NCI-H1105 treated with DMSO at 0.1 percent for 48 hours (cell line): ENCODE measurements at places on chromosomes 5 and 9.
A peak's percentile ranks its signal among the peaks of the same experiment; 100 is the strongest.

DNA sequence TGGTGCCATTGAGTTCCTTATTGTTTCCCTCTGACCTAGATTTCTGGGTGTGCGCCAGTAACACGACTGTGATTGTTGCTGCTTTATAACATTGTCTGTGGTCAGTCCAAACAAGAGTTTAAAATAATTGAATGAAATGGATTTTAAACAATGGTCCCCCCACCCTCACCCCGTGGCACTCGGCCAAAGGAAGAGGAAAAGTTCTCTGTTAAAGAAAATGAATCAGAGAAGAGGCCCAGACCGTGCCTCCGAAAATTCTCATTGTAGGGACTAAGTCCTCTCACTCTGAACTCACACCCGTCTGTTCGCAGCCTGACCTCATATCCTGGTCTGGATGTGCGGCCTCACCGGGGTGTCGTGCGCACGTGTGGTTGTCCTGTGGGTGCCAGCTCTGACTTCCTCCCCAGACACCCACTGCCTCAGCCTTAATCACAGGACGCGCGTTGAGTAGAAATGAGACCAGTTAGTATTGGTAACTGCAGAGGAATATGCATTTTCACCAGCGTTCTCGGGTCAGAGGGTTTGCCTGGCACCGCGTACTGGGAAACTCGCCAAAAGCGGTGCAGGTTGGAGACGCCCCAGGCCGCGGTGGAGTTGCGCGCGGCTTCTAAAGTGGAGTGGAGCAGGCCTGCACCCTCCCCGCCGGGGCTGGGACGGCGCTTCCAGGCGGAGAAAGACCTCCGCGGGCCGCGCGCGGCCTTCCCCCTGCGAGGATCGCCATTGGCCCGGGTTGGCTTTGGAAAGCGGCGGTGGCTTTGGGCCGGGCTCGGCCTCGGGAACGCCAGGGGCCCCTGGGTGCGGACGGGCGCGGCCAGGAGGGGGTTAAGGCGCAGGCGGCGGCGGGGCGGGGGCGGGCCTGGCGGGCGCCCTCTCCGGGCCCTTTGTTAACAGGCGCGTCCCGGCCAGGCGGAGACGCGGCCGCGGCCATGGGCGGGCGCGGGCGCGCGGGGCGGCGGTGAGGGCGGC lies at the start of gene ABL1:
Gene ABL1 (plus strand): TSS at position 884 of the 966 bp plus-strand sequence. CDS start 193 bp downstream, outside the sequence.
- peak; percentile 67 for DNase-seq

- no peak for DNase-seq
These were observed 297.6 kb downstream of the CDH10 start for GRCh38 chr5:24347158-24347557.

DNA sequence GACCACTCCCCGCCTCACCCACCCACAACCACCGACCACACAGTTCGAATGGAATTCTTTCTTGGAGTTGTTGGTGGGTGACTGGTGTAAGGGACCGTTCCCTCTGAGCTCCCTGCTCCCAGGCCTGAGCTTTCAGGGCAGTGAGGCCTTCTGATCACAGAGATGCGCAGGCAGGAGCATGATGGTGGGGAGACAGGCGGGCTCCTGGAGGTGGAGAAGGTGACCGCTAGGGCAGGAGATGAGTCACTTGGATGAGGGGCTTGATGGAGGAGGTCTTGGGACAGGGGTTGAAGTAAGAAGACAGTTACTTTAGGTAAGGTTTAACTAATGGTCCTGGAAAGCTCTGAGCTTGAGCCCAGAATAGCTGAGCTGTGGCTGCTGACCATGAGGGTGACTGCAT lies 88.5 kb downstream of the HSPA4 start:
- DNase-seq = no peak

DNA sequence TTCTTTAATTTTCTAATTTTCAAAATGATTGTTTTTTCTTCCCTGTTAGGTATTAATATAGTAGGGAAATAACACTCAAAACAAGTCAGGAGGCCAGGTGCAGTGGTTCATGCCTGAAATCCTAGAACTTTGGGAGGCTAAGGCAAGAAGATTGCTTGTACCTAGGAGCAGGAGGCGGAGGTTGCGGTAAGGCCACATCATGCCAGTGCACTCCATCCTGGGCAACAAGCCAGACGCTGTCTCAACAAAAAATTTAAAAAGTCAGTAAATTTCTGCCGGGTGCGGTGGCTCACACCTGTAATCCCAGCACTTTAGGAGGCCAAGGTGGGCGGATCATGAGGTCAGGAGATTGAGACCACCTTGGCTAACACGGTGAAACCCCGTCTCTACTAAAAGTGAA lies 10.2 kb upstream of the CDK7 start:
- DNase-seq = no peak

DNA sequence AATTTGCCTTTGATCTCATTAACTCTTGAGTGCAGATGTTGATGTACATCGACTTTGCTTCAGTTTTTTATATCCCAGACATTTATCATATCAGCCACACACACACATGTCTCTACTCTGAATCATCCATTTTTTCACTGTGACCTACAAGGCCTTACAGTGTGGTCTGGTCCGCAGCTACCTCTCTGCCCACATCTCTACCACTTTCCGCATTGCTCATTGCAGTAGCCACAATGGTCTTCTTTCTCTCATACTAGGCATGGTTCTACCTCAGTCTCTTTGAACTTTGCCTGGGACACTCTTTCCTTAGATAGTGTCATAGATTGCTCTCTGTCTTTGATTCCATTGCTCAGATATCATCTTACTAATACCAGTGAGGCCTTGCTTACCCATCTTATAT lies 87.9 kb upstream of the FSD1L start:
- no peak for DNase-seq

- DNase-seq = no peak
These were observed 104.4 kb downstream of the ACTL7B start for GRCh38 chr9:108751369-108751768.

- DNase-seq = no peak
These were observed 7.5 kb downstream of the ADAMTS13 start for GRCh38 chr9:133429641-133430161.

GRCh38 chr9:127898433-127899127 lies 823 bp downstream of the ST6GALNAC6 start:
- DNase-seq = no peak

GRCh38 chr5:141651728-141652105 lies 499 bp upstream of the FCHSD1 start:
- no peak for DNase-seq

DNA sequence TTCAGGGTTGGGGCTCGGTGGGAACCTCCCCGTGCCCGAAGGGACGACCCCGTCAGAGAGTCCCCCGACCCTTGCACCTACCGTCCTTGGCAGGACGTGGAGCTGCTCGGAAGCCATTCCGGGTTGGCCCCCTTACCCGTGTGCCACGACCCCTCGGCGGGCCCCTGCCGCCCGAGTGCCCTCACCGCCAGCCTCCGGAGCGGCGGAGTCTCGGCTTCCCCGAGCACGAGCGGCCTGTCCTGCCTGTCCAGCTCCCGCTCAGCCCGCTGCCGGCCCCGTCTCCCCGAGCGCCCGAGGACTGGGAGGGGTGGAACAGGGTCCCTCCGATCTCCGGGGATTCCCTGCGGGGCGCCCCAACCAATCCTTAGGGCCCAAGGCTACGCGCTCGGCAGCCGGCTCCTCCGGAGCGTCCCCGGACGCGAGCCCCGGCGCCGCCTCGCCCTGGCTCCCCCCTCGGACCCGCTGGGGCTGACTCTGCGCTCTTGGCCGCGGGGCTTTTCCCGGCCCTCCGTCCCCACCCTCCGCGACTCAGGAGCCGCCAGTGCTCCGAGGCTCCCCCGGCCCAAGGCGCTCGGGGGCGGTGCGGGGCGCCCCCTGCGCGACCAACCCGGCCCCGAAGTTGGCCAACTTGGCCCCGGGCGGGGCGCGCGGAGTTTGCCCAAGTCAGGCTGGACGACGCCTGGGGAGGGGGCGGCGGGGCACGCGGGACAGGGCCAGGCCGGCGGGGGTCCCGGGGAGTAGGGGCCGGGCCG lies 654 bp downstream of the ADAMTS2 start:
- no peak for DNase-seq
